MM.1S (cell line): ENCODE measurements at places on chromosomes 12 and 14.

DNA sequence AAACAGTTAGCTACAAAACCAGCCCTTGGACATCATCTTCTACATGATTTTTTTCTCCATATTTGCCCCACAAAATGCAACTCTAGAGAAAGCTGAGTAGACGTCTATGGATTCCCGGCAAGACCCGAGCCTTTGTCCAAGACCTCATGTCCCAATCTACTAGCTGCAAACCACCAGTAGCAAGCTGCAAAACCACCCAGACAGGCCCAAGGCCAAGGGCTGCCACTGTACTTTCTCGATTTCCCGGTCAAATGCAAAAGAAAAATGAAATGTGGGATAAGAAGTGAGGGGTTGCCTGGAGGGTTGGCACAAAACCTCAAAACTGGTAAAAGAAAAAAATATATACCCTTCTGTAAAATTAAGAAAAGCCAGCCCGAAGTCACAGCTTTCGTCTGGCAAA lies 2.9 kb upstream of the SIX6 start:
- DNase-seq = no peak

DNA sequence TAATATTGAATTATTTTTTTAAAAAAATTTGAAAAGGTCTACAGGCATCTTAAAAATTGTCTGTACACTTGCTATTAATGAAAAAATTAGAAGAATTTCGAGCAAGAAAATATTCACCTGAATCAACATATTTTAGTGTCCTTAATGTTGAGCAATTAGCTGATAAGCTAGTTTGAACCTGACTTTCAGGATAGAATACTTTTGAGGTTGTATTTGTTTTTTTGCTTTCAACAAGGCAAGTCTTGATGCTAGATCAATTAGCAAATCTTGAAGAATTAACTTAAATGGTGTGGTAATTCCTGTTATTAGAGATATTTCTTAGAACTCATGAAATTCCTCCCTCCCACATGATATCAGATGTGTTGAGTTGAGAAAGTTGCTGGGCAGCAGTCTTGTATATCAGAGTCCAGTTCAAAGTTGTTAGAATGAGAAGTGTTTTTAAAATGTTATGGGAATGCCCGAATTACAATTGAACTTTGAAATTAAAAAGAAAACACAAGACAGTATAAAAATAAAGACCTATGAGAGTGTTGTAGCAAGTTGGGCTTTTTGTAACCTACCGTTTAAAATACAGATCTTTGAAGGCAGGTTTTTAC lies 119.2 kb downstream of the TRMT5 start:
- DNase-seq = no peak

GRCh38 chr12:128442096-128442495 lies 175.1 kb downstream of the TMEM132C start:
- no peak for DNase-seq

- DNase-seq = no peak
These were observed 352 bp downstream of the PHB2 start for GRCh38 chr12:6970096-6970527.

- DNase-seq = no peak
These were observed 39.1 kb downstream of the NT5DC3 start for GRCh38 chr12:103801709-103802585.
